NCI-H524 (cell line): ENCODE measurements at places on chromosomes 7 and 10.

DNA sequence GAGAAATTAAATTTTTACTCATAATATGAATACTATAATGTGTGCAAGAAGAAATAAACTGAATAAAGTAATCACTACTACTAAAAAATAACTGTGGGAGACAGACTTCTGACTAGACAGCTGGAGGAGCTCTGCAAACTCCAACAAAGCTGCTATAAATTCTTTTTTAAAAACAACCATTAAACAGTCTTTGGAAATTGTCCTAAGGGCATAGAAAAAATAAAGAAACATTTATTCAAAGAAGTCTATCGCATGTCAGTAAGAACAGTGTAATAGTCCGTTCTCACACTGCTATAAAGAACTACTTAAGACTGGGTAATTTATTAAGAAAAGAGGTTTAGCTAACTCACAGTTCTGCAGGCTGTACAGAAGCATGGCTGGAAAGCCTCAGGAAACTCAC, 56.0 kb downstream of the ZPBP start:
- no peak for DNase-seq

GRCh38 chr7:137366995-137367394, 23.5 kb upstream of the PTN start:
- DNase-seq = no peak

DNA sequence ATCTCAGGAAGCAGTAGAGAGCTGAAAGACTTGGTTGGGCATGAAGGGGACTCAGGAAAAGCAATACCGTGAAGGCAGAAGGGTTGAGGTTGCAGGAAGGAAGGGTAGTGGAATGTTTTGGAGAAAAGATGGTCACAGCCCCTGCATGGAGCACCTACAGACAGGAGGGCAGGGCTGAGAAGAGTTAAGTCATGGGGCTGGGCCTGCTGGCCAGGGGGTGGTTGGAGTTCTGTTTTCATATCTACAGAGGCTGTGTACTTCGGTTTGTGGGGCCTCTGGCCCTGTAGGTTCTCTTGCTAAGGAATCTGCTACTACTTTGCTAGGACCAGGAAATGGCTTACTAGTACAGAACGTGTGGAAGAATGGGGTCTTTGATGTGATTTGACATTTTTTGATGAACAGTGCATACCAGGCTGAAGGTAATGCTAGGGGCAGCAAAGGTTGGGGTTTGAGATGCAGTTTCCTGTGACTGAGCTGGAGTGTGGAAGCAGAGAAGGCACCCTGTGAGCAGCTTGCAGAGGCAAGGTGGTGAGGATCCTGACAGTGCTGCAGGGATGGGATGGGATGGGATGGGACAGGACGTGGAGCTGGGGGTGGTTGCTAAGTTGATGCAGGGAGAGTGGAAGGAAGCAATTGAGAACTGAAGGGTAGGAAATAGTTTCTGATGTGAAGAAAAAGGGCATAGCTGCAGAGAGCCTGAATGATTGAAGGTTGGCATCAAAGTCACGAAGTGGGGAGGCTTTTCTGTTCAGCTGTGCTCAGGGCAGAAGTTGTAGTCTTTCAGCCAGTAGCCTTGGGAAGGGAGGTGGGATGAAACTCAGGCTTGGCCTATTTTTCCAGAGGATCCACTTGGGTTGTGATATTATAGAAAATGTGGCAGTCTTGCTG, 7.8 kb downstream of the RPS24 start:
- DNase-seq = no peak

DNA sequence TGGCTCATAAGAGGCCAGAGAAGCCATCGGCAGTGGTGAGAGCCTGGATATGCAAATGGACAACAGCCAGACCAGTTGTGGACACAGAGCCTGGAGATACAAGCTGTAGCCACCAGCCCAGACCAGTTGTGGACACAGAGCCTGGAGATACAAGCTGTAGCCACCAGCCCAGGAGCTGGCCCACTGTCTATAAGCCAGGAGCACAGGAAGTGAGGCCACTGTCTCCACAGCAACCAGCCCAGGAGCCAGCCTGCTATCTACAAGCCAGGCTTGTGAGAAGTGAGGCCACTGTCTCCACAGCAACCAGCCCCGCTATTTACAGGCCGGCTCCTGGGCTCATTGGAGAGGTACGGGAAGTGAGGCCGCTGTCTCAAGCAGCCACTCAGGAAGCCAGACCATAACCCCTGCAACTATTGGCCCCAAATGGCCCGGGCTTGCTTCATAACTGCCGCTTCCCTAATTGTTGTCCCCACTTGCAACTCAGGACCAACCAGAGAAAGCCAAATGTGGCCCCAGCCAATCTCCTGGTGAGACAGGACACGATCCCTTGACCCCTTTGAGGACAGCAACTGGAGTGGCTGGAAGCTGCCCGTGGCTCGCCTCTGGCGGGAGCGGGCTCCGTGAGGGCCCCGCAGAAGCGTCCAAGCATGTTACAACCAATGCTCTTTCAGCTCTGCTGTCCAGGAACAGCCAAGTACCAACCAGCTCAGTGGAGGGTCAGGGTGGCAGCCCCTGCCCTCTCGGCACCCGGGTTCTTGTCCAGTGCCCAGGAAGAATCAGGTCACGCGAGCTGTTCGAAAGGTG, 44.1 kb upstream of the CNPY1 start:
- no peak for DNase-seq

DNA sequence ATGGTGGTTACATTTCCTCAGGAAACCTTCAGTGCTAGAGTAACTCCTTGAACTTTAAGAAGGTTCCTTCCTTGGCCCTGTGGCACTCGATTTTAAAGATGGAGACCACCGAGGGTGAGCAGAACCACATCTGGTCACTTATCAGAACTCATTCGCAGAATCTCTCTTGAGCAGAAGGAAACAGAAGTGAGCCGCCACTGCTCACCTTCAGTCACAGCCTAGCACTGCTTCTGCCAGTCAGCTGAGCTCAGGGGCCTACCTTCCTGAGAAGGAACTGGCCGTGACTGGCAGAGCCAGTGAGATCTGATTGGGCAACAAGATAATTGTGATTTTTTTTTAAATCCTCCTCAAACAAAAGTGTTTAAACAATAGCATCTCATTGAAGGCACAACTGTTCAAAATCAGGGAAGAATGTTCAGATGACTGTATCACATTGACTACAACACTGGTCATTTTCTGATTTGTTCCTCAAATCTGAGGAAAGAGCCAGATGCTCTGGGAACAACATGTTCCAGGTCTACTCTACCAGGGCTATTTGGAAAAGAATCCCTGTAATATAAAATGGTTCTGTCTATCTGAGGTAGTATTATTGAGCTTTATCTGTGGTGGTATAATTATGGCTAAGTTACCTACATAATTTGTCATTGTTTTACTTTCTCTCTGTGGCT, 2.7 kb upstream of the SYPL1 start:
- no peak for DNase-seq

- DNase-seq = no peak
These were observed 232 bp upstream of the GRID1 start for GRCh38 chr10:86366902-86367151.

DNA sequence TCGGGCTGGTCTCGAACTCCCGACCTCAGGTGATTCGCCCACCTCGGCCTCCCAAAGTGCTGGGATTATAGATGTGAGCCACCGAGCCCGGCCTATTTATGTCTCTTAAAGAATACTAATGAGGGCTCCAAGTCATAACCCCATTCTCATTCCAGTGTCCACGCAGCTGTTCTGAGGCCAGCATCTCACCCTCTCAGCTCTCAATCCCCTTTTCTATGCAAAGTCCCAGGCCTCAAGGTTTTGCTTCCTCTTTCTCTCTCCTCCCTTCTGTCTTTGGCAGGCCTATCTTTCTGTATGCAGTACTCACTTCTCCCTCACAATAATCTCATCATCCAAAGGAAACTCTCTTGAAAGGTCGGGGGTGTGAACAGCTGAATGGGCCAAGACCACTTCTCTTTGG, 28.0 kb upstream of the VSIR start:
- no peak for DNase-seq

DNA sequence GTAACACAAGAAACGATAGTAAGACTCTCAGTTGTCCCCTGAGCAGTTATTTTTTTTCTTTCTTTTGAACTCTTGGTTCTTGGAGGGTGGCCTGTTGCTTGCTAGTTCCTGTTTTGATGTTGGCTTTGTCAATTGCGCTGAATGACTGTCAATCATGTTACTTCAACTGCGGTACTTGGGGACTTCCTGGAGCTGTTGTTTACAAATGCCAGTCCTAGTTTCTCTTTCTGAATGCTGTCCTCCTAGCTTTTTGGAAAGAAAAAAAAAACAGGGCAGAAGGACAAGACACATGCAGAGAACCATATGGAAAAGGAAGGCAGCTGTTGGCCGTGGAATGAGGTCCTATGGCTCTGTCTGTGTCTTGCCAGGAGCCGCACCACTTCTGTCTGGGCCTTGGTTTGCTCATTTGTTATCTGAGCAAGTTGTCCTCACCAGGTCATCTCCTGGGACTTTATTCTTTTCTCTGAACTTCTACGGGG, 7.0 kb upstream of the PDCD4 start:
- no peak for DNase-seq

GRCh38 chr10:24854256-24854655, 98.2 kb downstream of the PRTFDC1 start:
- no peak for DNase-seq

- DNase-seq = no peak
These were observed 27.4 kb upstream of the GRID1 start for GRCh38 chr10:86393862-86394455.

- no peak for DNase-seq
These were observed 97.2 kb downstream of the SLC25A13 start for GRCh38 chr7:96224685-96225084.

DNA sequence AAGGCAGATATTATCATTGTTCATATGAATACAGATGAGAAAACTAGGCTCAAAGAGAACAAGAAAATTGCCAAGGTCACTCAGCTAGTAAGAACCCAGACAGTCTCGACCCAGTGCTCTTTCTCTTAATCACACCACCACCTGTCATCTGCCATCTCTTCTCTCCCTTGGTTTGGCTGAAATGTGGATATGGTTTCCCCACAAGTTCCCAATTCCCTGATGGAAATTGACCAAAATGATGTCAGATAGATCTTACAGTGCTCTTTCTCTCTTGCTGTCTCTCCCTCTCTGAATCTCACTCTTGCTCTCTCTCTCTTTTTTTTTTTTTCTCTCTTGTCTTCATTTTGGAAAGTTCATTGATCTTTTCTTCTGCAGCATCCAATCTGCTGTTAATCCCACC, 9.1 kb downstream of the C10orf90 start:
- no peak for DNase-seq

GRCh38 chr7:148437043-148437442, 153.5 kb upstream of the C7orf33 start:
- DNase-seq = peak; percentile 77
